ENCODE measurements at places on chromosomes 1 and 21.

GRCh38 chr1:22101995-22102394 lies 40.9 kb downstream of the WNT4 start:
- no peak for DNase-seq

DNA sequence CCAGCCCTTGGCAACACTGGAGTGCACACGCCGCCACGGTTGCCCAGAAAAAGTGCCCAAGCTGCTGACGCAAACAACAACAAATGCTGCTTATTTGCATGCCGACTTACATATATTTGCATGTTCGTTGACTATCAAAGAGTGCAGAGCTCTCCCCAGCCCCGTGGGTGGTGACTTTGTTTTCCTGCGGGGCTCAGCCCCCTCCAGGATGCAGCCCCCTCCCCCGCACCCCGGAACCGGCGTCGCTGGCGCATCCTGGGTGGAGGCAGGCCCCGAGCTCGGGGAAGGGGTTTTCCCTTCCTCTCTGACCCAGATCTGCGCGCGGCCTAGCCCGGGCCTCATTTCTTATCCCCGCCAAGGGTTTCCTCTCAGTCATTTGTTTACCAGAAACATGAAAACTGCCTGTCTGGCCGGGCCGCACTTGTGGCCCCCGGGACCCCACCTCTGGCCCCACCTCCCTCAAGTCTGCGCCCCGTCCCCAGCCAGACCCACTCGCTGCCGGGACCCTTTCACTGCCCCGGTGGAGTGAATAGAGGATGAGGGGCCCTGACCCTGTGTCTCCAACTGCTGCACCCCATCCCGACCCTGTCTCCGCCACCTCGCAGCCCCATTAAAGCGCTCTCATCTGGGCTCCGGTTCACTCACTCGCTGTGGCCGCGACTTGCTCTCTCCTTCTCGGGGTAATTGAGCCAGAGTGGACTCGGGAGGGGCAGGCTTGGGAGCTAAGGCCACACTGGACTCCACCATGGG lies 5.5 kb downstream of the TNFRSF25 start:
- DNase-seq: no peak

DNA sequence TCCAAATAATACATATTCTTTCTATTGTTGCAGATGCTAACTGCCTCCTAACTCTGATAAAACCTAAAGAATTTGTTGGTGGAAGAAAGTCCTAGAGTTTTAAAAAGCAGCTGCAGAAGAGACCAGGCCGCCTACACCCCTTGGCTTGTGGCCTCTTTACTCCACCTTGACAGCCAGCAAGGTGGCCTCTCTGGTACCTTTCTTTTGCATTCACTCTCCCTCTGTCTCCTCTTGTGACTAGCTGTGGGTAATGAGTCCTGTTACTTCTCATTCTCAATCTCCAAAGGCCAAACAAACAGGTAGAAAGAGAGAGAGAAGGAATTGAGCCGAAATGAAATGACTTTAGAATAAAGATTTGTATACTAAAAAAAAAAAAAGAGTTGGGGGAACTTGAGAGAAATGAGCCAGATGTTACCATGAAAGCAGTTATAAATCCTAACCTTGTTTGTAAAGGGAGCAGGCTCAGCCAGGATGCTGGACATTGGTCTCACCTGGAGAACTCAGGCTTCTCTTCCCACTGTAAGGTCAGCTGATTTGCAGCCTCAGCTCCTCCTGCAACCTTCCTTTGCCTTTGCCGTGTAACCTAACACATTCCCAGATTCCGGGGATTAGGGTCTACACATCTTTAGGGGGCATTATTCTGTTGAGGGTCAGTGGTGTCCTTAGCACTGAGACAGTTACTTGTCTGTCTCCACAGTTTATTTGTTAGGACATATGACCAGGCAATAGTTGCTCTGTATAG lies 164.1 kb upstream of the IRF2BP2 start:
- no peak for DNase-seq

DNA sequence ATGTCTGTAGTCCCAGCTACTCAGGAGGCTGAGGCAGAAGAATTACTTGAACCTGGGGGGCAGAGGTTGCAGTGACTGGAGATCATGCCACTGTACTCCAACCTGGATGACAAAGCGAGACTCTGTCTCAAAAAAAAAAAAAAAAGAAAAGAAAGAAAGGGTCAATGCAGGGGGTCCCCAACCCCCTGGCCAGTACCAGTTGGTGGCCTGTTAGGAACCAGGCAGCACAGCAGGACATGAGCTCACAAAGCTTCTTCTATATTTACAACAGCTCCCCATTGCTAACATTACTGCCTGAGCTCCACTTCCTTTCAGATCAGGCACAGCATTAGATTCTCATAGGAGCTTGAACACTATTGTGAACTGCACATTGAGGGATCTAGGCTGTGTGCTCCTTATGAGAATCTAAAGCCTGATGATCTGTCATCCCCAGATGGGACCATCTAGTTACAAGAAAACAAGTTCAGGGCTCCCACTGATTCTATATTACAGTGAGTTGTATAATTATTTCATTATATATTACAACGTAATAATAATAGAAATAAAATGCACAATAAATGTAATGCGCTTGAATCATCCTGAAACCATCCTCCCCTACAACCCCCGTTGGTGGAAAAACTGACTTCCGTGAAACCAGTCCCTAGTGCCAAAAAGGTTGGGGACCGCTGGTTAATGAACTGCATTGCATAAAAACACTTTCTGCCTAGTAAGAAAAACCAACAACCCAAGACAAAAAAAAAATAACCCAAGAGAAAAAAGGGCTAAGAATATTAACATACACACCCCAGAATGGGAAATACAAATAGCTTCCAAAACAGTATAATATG lies 2.8 kb downstream of the ZBTB8OS start:
- DNase-seq: no peak

DNA sequence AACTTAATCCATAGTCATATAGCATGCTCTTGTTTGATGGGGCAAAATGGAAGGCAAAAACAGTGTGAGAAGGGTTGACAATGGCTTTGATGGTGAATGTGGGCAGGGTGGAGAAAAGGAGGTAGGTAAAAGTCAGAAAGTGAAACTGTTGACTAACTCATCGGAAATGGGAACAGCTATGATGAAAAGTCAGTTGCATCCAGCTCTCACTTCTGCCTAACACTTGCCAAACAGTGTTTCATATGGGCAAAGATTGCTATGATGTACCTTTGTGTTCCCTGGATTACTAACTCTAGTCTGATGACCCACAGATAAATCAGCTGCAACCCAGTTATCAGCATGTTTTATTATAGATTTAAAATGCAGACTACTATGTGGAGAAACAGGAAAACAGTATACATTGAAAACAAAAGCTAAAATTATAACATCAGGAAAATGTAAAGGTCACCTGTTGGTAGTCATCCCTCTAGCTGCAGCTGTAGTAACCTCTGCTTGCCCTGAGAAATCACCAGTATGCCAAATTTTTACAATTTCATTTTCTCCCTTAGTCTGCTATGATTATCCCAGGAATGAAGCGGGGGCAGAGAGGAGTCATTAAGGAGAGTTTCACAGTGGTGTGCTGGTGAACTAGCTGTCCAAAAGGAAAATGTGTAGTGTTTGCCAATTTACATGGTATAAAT lies 11.7 kb downstream of the TNFSF18 start:
- DNase-seq: no peak

GRCh38 chr1:203665993-203666392 lies 39.4 kb downstream of the ATP2B4 start:
- no peak for DNase-seq

DNA sequence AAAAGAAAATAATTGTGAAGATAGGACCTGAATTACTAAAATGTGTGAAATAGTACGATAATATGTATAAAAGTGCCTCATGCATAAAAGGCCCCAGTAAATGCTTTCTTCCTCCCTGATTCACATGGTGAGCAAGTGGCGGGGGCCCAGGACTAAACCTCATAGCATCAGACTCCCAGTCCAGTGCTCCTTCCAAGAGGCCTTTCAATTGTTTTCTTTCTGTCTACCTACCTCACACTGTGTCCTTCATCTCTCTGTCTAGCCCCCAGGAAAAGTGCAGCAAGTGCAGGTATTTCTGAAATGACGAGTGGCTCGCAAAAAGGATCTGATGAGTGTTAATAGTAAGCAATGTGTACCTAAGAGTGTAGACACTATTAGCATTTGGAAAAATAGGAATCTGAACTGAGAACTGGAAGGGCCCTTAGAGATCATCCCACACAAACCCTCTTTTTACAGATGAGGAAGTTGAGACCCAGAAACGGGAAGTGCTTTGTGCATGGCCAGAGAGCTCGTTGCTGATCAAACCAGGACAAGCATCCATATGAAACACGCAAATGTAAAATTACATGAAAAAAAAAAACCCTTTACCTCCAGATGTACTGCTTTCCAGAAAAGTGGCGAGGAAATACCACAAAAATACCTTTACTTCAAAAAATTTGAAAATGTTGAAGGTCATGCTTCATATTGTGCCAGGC lies 118.2 kb upstream of the HOOK1 start:
- no peak for DNase-seq

DNA sequence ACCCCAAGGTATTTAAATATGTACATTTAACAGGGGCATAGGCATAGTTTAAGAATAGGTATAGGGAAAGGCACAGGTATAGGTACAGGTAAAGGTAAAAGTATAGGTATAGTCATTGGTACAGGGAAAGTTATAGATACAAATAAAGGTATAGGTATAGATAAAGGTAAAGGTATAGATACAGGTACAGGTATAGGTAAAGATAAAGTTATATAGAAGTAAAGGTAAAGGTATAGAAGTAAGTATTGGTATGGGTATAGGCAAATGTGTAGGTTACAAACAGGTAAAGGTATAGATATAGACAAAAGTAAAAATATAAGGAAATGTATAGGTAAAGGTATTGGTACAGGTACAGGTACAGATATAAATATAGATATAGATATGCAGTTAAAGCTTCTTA lies 137.2 kb downstream of the PCNX2 start:
- no peak for DNase-seq

GRCh38 chr1:58726581-58726980 lies 26.7 kb upstream of the MYSM1 start:
- DNase-seq: no peak

GRCh38 chr21:16059981-16060380 lies 330.2 kb downstream of the USP25 start:
- DNase-seq: no peak

DNA sequence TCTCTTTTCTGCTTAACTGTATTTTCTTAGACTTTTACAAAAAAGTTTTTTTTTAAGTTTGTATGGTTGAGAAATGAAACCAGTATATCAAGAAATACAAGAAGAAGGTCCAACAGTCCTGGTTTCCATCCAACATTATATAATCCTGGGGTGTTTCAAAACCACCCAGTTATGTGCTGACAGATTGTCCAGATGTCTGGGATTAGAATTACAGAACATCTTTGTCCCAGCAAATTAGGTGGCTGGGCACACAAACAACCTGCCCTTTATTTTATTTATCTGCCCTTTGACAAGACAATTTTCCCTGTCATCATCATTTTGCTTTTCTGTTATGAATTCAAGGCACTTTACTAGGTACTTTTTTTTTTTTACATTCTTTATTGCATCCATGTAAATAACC lies 622.1 kb downstream of the PLPP3 start:
- DNase-seq: no peak

DNA sequence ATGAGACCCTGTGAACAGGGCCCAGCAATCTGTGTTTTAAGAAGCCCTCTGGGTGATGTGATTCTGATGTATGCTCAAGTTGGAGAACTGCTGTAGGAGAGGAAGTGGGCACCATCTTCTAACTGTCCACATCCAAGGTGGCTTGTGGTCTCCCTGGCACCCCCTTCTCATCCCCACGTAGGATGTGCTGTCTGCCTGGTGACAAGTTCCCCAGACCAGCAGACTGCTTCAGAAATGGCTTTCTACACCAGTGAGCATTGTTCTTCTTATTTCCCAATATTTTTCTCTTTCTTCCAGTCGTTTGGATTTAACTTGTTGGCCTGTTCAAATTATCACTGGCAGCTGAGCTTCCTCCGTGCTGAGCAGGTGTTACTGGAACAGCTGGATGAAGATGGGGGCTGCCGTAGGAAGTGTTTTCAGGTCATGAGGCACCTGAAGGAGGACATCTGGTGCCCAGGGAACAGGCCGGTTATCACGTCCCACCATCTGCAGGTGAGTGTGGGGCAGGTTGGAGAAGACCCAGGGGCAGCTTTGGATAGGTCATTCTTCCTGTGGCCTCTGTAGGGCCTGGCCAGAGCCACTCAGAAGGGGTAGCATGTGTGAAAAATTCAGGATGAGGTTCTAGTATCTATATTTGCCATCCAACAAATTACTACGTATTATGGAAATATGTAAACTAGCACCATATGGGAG lies 16.8 kb downstream of the MAB21L3 start:
- DNase-seq: no peak

All from NCI-H2081 treated with DMSO at 0.1 percent for 48 hours (cell line).